RPMI8226 (cell line): ENCODE measurements at places on chromosomes 1 and 21.

DNA sequence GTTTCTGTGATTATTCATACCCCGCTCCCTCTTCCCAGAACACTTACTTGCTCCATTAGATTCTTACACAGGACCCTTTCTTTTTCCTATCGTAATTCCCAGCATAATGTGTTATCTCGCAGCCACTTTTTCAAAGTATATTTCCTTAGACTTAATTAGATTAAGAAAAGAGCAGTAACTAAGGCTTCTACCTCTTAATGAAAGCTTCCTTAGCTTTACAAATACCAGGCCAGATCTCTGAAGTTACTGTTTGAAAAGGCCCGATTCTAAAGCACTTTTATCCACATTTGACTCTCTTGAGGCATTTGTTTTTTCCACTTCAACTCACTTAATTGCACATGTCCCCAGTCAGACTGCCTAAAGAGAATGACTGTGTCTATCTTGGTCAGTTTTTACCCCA is 1264.3 kb upstream of the ADGRL2 start:
- no peak for DNase-seq

- DNase-seq: no peak
Measured at GRCh38 chr1:209387271-209387968, 196.1 kb upstream of the CAMK1G start.

- DNase-seq: no peak
Measured at GRCh38 chr1:74399249-74399648, 113.2 kb downstream of the LRRC53 start.

DNA sequence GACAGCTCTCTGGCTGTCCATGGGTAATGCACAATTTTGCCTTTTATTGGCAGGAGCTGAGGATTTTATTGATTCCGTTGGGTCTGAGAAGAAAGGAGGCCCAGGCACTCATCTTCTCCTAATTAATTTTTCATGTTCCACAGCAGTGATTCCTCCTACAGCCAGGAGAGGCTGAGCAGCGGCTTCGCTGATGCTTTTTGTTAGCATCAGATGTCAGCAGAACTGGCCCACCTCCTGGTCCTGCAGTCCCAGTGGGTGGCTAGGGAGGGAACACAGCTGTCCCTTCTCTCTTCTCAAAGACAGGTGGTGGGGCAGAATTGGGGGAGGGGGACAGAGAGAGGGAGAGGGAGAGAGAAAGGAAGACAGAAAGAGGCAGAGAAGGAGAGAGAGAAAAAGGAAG is 5.7 kb downstream of the MT1HL1 start:
- no peak for DNase-seq

DNA sequence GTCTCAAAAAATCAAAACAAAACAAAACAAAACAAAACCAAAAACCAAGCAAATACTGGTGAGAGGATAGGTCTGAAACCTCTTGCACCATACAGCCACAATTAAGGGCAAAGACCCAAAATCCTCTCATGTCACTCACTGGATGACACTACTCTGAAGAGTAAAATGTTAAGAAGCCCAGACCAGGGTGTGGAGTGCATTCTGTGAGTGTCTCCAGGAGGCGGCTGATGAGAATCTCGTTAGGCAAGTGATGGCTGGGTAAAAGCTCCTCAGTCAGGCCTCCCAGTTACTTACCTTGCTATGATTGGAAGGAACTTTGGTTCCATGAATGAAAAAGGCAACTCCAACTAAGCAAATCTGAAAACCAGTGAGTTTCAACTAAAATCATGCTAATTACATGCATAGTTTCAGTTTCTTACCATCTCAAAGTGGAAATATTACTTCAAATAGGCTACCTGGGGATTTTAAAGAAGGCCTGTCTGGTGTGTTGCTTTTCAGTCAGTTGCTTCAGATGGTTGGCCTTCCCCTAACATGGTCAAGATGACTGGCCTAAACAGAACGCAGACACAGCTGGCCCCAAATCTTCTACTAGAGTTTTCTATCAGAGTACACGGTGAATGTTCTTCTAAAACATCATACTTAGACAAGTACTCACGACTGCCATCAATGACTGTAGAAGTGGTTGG is 95.1 kb downstream of the KIAA0319L start:
- DNase-seq: no peak
